ENCODE measurements at places on chromosomes 1 and 21.
A peak's percentile ranks its signal among the peaks of the same experiment; 100 is the strongest.

DNA sequence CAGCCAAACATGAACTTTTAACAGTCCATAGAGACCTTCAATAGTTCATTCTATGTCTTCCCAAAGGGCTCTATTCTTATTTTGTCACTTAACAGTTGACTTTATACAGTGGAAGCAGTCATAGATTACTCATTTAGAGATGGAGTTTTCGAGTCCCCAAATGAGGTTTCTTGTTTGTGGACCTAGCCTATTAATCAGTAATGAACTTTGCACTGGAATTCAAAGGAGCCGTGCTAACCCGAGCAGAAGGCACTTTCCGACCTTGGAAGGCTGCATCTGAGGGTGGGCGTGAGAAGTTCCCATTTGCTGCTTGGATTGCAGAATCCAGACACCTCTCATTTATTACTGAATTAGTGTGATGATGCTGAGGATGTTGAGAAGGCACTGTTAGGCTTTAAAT lies 46.4 kb downstream of the TTC39A start:
- DNase-seq = no peak

GRCh38 chr1:27235827-27236226 lies 1.4 kb downstream of the WDTC1 start:
- DNase-seq = no peak

DNA sequence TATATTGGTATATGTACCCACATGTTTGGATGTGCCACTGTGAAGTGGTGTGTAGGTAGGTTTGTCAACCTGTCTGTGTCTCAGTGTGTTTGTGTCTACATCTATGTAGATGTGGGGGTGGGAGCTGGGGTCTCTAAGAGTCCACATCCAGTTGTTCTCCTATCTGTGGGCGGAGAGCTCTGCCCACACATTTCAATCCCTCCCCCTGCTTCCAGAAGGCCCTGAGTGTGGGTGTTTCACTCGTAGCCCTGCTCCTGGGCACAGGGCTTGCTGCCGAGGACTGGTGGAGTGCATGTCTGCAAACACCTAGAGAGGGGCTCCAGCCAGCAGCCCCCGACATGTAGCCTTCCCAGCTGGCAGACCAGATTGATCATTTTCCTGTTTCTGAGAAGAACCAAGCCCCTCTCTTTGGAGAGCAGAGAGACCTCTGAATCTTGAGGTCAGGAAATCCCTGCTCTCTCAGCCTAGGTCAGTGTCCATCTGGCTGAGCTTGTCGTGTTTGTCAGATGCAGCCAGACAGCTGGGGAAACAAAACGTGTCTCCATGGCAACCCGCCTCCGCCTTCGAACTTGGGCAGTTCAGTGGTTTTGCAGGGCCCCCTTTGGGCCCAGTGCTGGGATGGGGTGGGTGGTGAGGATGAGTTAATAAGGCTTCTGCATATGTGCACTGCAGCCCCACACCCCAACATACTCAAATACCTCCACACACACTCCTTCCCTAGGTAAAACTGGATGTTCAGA lies 31.2 kb upstream of the SYNC start:
- no peak for DNase-seq

- no peak for DNase-seq
Measured at GRCh38 chr1:235317168-235317567, 10.8 kb downstream of the ARID4B start.

DNA sequence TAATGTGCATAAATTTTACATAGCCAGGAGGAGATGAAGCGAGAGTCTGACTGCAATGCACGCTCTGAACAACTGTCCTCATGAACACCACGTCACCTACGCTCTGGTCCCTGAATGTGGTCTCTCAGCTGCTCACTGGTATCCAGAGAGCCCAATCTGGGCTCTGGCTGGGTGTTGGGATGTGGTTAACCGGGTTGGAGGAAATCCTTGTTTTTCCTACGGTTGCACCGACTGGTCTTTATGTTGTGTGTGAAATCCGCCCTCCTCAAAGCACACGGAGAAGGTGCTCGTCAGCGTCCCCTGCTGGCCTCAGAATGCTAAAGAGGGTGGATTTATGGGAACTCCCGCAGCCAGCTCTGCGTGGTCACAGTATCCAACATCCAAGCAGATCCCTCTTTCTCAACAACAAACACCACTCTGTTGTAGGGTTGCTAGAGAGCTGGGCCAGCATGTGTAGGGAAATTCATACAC lies 51.8 kb upstream of the FAM89A start:
- peak; percentile 33 for DNase-seq

DNA sequence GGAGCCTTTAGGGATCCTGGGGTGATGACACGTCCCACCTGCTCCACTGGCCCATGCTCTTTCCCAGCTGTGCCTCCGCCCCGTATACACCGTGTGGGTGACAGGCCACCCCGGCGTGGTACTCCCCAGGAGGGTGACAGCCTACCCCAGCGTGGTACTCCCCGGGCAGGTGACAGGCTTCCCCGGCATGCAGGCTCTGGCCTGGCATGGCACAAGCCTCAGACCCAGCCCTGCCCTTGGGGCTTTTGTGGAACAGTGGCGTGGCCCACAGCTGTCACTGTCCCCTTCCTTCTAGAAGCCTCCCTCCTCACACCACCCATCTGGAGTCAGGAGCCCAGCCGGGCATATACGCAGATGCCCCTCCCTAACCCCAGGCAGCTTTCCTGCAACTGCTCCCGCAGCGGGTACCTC lies 4.7 kb upstream of the PFKL start:
- DNase-seq = no peak

GRCh38 chr1:181044449-181044966 lies 10.7 kb downstream of the MR1 start:
- DNase-seq = peak; percentile 38

- DNase-seq = no peak
Measured at GRCh38 chr1:173355281-173356031, 121.7 kb upstream of the PRDX6 start.

DNA sequence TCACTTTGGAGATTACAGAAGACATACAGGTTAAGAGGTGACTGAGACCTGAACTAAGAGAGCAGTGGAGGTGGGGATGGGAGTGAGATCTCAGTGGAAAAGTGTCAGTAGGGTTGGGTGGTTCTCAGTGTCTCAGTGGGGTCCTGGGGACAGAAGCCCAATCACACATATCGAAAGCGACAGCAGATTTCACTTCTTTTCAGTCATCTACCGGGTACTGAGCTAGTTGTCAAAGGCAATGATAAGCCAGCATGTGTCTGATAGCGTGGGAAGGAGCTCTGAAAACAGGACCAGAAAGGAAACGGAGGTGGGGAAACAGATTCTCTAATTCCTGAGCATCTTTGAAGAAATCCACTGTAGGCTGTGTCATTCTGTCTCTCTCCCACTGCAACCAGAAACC lies 59.5 kb downstream of the RHOU start:
- DNase-seq = no peak

DNA sequence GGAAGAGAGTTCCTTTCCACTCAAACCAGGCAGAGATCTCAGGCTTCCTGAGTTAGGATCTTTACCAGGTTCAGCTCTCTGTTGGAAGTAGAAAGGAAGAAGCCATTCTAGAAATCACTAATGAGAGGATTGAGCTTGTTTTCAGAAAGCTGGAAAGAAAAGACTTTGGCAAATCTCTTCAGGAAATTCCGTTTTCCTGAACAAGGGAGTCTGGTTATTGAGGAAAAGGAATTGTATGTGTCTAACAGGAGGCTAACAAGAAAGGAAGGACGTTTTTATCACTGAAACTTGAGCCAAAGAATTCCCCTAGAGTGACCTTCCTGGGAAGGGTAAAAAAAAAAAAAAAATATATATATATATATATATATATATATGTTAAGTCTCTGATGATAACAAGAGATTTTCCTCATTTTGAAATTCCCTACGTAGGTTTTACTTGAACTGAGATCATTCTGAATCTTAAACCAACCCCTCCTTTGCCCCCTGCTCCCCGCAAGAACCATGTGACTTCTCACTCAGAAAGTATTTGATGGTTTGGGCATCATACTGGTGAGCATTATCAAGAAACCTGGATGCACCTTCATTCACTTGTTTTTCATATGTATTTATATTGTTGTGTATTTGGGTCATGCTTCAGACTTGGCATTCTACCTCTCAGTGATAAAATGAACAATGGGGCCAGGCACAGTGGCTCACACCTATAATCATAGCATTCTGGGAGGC lies 98.4 kb upstream of the BMP8A start:
- DNase-seq = no peak

GRCh38 chr1:37238364-37239224 lies 204.3 kb upstream of the GRIK3 start:
- no peak for DNase-seq

DNA sequence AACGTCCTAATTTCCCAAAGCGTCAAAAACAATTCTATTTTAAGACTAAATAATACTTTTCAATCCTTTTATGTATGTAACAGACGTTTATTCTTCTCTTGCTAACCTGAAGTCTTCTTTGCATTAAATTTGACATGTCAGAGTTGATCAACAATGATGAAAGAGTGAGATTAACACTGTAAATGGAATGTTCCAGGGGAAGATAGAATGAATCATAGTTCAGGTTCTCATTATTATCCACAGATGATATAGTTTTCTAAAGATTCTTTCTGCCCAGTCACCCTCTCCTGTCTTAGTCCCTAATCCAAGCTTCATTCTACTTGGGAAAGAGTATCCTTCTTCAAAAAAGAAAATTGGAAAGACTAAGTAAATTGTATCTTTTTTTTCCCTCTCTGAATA lies 38.9 kb downstream of the SDCCAG8 start:
- no peak for DNase-seq

DNA sequence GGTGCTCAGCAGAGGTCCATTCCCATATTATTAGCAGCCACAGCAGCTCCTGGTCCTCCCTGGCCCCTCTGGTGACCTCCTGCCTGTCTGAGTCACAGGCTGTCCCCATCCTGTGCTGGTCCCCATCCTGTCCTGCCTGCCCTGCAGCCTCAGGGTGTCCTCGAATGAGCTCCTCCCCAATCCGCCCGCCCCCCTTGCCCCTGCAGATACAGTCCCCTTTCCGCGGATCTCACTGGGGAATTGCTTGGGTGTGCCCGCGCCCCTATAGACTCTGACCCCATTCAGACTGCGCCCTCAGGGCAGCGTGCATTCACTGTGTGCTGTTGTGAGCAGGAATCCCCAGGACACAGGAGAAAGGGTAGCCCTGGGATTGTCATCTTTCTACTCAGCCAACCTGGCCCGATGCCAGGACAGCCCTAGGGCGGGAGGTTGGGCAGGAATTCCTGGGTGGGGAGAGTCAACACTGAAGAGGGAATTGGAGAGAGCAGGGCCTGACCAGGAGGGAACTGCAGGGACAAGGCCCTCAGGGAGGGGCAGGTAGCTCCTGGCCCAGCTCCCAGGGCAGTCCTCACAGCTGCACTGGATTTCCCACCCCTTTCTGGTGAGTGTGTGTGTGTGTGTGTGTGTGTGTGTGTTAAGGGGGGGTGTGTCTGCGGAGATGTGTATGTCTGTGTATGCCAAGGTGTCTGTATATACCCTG lies 1.1 kb upstream of the GUCA2A start:
- no peak for DNase-seq

DNA sequence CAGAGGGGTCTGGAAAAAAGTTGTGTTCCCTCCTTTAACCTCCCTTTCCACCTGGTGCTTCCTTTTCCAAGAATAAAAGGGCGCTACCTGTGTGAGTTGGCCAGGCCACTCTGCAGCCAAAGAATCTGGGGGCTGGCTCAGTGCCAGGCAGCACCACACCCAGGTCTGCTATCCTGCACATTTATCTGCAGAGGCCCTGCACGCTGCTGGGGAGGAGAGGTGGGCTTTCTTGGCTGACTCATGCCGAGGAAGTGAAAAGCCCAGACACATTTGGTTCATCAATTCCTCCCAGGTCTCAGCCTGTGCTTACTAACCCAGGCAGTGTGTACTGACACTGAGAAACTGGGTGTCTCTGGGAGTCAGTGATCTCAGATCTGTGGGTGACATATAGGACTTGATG lies 79.8 kb upstream of the F3 start:
- no peak for DNase-seq

- DNase-seq = no peak
Measured at GRCh38 chr1:59315529-59316463, 18.9 kb downstream of the FGGY start.

GRCh38 chr1:21022279-21023040 lies 154.2 kb downstream of the EIF4G3 start:
- peak; percentile 66 for DNase-seq

DNA sequence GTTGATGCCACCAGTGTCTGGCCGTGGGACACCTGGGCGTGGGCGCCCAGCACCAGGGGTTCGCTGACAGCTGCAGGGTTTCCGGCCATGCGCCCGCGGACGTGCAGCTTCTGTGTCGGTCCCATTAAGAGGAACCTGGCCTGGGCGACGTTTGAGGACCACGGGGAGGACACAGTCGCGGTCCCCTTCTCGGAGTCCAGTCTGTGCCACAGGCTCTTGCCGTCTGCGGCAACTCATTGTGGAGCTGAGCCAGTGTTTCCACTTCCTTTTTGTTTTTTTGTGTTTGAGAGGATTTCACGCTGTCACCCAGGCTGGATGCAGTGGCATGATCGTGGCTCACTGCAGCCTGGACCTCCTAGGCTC lies 1.6 kb upstream of the C1orf159 start:
- no peak for DNase-seq

- no peak for DNase-seq
Measured at GRCh38 chr1:233656032-233656635, 42.2 kb downstream of the KCNK1 start.

GRCh38 chr1:162168261-162168660 lies 98.8 kb downstream of the NOS1AP start:
- DNase-seq = no peak

DNA sequence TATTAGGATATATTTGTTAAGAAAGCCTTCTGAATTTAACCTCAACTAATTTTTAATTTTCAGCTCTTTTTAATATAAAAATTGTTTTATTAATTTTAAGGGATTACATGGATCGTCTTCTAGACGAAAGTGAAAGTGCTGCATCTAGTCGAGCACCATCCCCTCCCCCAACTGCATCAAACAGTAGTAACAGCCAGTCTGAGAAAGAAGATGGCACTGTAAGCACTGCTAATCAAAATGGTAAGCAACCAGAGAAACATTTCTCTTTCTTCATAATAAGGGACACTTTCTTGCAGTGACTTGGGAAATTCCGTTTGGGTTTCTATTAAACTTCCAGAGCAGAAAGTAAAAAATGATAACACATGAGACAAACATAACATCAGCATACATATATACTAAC lies 56.9 kb downstream of the MIER1 start:
- peak; percentile 78 for DNase-seq

DNA sequence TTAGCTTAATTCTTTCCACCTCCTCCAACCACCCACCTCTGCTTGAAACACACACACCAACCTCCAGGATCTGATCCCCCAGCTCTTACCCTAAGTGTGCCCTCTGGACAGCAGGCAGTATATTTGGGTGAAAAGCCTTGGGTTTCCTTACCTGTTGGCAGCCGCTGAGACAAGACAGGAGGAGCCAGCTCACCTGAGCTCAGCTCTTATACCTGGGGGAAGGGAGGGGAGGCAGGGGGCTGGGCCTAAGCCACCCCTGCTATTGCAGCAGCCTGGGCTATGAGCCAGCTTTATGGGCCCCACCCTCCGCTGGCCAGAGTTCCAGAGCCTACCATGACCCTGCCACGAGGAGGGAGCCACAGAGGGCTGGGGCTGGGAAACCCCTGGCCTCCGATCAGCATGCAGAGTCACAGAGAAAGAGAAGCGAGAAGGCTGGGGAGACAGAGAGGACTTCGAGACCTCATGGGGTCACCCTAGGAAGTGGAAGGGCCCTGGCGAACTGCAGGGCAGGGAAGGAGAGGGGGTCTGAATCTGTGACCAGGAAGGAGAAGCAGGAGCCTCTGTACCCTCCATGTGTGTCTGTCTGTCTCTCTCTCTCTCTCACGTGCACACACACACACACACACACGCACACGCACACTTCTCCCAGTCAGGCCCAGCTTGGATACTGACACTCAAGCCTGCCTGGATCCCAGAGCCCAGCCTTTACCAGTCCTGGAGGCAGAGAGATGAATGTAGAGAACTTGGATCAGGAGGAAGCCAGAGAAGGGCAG lies at the start of gene S100A14:
Gene S100A14, minus strand, starts transcription at position 182 of the 773 bp plus-strand sequence. CDS start 467 bp downstream, outside the sequence.
- no peak for DNase-seq
